ENCODE measurements at places on chromosomes 5 and 9.

DNA sequence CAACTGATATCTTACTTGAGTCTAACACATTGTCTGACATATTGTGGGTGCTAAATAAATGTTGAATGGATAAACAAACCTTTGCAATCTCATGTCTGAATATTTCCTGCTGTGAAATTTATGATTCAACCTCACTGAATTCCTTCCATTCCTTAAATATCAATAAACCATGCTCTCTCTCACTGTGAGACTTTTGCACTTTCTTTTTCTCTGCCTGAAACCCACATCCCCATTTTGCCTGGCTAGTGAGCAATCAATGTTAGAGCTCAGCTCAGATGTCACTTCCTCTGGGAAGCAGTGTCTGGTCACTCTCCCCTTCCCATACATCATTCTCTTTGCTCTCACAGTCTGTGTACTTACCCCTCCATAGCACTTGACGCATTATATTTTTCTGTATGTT is 383.7 kb upstream of the TRPC7 start:
- DNase-seq, result no peak

DNA sequence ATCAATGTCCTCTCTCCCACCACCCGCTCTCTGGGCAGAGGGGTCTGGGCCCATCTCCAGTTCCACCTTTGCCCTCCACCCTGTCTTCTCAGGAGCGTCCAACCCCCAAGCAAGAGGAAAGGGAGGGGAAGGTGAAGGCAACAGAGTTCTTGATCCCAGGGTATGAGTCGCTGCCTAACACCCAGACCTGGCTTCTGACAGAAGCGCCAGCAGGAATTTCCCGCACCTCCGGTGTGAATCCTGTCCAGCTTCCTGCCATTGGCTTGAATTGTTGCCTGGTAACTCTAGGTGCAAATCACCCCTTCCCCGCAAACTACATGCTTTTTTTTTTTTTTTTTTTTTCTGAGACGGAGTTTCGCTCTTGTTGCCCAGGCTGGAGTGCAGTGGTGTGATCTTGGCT is 84.2 kb upstream of the IER5L start:
- no peak for DNase-seq

DNA sequence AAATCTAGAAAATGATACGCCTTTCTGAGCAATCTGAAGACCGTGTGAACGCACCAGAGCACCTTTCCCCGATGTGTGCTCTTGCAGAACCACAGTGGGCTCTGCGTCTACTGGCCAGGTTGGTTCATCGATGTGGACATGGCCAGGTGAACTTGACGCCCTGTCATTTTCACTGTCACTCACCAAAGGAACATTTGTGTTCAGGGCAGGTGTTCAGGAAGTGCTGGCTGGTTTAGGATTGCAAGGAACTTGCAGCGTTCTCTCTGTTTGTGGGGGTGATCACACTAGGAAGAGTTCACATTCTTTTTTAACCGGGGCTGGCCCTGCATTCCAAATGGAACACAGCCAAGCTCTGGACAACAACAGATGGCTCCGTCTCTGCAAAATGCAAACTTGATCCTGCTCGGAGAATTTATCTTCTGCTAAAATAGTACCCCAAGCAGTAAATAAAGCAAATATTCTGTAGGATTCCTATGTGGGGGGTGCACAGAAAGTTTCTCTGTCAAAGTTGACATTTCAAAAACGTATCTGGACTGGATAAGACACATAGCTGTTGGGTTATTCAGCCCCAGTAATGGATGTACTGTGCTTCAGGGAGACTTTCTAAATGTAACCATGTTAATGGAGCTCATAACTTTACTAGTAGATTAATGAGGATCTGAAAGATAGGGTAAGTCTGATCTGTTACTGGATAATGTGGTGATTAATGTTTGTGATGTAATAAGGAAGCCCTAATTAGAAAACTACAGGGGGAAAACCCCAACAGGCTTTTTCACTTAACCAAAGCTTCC is 45.7 kb upstream of the FANCC start:
- no peak for DNase-seq

GRCh38 chr9:20670395-20670794 is 13.7 kb upstream of the FOCAD start:
- DNase-seq, result no peak

DNA sequence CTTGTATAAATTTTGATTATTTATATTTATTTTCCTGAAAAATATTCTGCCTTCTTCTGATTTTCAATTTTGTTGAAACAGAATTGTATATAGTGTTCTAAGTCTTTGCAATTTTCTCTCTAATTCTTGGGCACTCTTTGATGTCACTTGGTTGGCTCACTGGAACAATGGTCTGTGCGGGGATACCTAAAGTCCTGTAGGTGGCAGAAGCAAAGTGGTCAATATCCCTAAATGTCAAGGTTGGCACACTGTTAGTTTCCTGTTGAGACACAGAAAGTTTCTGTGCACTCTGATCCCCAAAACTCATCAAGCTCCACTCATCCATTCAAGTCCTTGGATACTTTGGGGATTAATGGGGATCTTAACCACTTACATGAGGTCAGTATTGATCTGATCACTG is 480.8 kb upstream of the CCNG1 start:
- DNase-seq, result no peak

DNA sequence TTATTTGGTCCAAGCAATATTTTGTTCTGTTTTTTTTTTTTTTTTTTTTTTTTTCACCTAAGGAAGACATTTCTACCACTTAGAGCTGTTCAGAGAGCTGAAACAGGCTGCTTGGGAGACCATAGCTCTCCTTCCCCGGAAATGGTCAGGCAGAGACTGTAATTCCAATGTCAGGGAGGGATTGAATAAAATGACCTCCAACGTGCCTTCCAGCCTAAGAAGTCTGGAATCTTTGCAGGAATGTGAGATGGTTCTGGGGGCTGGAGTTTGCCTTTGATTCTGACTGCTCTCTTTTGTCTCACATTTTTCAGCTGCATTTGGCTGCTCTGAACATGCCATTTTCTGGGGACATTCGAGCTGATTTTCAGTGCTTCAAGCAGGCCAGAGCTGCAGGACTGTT is 38.3 kb upstream of the TGFBR1 start:
- no peak for DNase-seq

DNA sequence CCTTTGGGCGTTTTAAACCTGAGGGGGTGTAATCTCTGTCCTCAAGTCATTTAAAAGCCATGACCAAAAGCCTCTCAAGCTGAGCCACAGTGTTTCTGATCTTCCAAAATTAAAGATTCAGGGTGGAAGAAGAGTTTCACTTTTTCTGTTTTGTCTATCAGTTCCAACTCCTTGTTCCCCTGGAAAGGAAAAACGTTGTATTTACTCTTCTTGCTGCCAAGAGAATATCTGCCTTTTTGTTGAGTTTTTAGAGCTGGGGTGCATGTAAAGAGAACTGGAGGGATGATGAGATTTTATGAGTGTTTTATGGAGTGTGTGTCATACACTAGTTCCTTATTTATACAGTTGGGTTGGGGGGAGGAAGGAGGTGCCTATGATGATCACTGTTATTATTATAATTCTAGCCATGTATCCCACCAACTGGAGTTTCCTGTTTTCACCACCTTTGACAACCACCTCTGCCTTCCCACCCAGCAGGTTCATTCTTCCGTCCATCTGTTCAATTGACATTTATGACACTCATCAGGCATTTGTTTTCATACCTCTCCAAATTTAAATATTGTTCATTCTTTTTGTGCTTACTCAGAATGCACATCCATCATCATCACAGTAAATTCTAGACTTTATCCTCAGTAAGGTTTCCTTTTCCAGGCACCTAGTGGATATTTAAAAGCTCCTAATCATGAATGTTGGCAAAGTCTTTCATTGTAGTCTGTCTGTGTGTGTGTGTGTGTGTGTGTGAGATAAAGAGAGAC is 97.9 kb upstream of the MPDZ start:
- no peak for DNase-seq

GRCh38 chr9:76206821-76207220 is 187.4 kb downstream of the RFK start:
- no peak for DNase-seq

GRCh38 chr5:64629841-64630240 is 60.5 kb upstream of the SHISAL2B start:
- no peak for DNase-seq

DNA sequence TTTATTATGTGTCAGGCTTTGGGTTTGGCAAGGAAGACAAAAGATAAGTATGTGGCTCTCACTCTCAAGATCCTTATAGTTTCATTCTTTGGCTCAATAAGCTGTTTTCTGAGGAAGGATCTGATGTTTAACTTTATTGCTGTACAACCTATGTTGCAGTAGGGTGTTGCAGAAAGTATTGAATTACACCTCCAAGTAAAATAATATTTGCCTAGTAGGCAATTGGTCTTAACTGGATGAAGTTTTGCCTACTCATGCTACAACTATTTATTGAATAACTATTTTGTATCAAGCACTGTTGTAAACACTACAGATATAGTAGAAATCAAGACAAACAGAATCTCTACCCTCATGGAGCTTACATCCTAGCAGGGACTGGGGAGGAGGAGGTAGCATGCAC is 169.7 kb downstream of the TAF11L14 start:
- DNase-seq, result no peak

- DNase-seq, result no peak
These were observed 54.3 kb downstream of the ADGRV1 start for GRCh38 chr5:90612919-90613318.

GRCh38 chr9:6667633-6668280 is 22.2 kb upstream of the GLDC start:
- no peak for DNase-seq

- no peak for DNase-seq
These were observed 151.8 kb upstream of the RAD23B start for GRCh38 chr9:107131108-107131799.

DNA sequence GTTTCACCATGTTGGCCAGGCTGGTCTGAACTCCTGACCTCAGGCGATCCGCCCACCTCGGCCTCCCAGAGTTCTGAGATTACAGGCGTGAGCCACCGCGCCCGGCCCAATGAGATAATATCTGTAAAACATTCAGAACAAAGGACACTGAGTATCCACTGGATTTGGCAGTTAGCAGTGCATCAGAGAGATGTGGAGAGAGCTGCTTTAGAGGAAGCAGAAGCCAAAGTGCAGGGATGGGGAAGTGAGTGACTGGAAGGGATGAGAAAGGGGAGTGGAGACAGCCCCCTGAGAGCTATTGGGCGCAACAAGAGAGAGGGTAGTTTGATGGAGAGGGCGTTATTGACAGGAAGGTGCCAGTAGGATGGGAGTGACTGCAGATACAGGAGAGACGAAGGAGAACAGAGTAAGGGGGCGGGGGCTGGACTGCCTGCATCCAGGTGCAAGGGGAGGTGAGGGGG is 157.5 kb upstream of the SHB start:
- DNase-seq, result no peak

GRCh38 chr5:72687288-72687687 is 129.2 kb upstream of the TNPO1 start:
- no peak for DNase-seq

GRCh38 chr9:126151031-126151685 is 175.5 kb upstream of the MVB12B start:
- DNase-seq, result no peak

DNA sequence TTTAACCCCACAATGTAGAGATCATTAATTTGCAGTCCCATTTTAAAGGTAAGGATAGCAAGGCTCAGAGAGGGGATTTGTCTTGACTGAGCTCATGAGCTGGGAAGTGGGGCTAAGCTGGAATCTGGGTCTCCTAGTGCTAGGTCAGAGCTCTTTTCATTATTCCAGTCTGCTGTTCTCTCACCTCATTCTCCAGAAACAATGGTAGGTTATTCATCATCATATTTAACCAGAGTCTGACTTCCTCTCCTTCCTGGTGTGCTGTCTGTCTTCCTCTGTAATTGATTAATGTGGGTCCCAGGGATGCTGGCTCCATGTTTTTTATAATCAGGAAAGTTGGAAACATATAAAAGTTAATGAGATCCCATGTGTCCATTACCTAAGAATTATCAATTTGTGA is 20.6 kb downstream of the C9orf43 start:
- no peak for DNase-seq

DNA sequence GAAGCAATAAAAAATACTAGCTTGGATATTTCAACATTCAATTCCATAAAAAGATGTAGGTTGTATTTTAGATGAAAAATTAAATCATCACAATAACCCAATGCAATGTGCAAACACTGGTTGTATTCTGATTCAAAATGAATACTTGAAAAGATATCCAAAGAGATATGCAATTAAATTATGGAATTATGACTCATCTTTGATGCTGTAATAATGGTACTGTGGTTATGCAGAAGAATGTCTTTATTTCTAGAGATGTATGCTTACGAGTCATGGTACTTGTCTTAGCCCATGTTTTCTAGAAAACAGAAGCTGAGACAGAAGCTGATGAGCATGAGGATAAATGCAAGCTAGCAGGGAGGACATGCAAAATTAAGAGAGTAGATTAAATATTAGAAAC is 1941.4 kb upstream of the NUDT12 start:
- no peak for DNase-seq

GRCh38 chr5:151125421-151125820 is 32.2 kb downstream of the ANXA6 start:
- no peak for DNase-seq

All from activated CD4-positive, alpha-beta T cell treated with anti-CD3 and anti-CD28 coated beads, Interleukin-2, amount 50 U/mL, for 24 hours (primary cell).